Kidney capillary endothelial cell (primary cell): ENCODE measurements at places on chromosomes 16 and 17.

- no peak for DNase-seq
Measured at GRCh38 chr17:40355123-40355803, 9.3 kb downstream of the GJD3 start.

DNA sequence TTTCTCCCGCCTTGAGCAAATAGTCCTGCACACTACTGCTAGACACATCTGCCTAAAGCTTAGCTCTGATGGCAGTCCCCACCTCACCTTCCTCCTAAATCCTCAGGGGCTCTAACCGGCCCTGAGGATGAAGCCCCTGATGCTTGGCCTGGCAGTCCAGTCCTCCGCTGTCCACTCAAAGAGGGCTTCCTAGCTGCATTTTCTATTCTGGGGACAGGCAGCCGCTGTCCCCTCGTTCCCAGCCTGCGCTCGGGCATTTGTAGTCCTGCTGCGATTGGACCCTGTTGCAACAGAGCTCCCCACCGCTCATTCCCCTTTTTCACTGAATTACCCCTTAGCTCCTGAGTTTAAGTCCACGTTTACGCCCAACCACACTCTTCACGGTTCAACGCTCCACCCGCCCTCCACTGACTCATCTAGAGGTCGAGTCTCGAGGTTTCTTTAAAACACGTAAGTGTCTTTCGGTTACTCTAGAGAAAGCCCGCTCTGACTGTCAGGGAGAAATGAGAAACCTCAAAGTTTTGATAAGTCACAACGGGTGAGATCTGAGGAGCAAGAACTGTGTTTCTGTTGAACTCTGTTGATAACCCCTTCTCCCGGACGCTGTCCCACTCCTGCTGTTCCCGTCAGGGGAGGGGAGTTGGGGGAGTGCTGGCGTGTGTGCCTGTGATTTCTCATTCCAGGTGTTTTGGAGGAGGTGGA is 4.5 kb downstream of the CCR7 start:
- DNase-seq, result no peak

GRCh38 chr16:50467943-50468748 is 80.0 kb upstream of the NKD1 start:
- no peak for DNase-seq

DNA sequence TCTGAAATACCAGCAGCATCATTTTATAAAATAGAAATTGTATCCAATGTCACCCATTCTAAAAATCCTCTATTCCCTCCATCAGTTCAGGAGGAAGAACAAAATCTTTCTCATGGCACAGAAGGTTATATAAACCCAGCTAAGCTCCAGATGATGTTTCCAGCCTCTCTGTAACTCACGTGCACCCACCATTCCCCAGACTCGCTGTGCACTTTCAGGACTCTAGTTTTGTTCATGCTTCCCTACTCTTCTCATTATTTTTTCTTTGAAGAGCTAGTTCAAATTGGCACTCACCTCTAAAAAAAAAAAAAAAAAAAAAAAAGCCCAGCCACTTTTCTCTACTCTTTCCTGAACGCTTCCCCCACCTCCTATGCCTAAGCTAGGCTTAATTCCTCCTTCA is 36.0 kb upstream of the SHISA6 start:
- DNase-seq, result no peak

- peak; percentile 38 for DNase-seq
Measured at GRCh38 chr17:44522883-44523671, 19.9 kb upstream of the GPATCH8 start.

GRCh38 chr17:74798239-74798707 is 22.1 kb upstream of the NAT9 start:
- DNase-seq, result peak; percentile 42

DNA sequence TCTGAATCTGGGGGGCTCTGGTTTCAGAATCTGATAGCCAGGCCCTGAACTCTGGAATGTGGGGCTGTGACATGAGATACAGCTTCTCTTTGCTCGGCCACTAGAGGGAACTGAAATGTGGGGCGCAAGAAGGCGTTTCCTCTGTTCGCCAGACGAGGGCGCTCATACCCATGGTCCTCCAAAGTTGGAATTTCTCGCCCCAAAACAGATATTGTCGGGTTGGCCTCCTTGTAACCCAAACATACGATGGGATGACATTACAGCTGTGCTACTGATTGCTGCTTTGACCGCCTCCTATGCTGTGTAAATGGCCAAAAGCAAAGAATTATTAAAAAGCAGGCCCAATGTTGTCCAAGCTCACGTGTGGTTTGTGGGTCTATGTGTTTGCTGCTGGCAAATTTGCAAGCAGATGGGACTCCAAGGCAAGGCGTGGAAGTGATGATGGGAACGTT is 13.1 kb upstream of the MSI2 start:
- peak; percentile 55 for DNase-seq

DNA sequence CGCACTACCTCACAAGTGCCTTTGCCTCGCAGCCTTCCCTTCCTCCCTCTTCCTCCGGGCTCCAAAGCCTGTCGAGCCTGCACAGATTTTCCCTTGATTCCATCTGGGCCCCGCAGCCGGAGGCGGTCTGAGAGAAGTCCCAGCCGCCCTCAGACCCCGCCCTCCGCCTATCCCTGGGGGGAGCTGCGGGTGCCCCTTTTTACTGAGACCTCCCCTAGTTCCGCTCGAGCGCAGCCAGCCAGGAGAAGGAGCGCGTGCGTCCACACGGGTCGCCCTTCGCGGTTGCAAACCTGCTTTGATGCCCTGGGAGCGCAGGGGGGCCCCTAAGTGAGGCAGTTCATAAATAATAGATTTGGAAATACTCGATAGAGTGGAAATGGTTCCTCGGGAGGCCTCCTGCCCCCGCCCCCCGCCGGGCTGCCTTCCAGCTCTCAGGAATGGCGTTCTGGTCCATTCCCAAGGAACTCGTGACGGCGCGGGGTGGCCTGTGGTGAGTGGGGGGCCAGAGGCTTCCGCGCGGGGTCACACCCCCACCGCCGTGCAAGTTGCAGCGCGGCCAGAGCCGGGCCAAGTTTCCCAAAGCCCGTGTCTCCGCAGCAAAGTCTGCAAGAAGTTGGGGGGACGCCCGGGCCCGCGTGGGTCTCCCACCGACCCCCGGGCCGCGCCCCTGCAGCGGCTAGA is 610 bp downstream of the C16orf74 start:
- DNase-seq, result peak; percentile 17

- no peak for DNase-seq
Measured at GRCh38 chr17:63399856-63400255, 46.2 kb downstream of the CYB561 start.

GRCh38 chr17:81000631-81001357 is 9.2 kb downstream of the CHMP6 start:
- no peak for DNase-seq

DNA sequence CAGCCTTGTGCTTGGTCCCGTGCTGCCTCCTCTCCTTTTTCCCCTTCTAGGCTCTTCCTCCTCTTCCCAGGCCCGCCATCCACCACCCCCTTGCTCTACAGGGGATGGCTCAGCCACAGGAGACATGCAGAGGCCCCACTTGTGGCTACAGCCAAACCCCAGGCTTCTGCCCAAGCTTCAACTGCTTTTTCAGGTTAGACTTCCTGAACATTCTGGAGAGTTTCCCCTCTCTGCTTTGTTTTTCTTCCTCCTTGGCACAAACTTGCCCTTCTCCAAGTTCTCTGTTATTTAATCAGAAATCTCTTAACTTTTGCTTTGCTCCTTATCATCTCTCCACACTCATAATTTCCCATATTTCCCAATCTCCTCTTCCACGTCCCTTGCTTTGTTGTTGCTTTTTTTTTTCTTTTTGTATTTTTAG is 18.3 kb upstream of the HAS3 start:
- DNase-seq, result no peak

DNA sequence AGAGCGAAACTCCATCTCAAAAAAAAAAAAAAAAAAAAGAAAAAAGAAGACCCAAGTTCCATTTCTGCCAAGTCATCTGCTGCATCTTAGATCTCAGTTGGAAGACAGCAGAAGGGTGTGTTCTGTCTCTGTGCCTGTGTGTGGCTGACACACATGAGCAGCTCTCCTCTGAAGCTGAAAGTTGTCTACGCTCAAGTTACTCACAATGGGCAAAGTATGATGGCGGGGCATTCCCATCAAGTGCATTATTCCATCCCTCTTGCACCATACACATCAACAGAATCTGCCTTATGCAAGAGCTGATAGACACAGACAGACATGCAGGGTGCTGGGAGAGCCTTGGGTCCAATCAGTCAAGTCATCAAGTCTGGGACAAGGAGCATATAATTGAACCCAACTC is 402.2 kb downstream of the XYLT1 start:
- no peak for DNase-seq

GRCh38 chr16:23061669-23062068 is 87.6 kb downstream of the USP31 start:
- DNase-seq, result no peak

DNA sequence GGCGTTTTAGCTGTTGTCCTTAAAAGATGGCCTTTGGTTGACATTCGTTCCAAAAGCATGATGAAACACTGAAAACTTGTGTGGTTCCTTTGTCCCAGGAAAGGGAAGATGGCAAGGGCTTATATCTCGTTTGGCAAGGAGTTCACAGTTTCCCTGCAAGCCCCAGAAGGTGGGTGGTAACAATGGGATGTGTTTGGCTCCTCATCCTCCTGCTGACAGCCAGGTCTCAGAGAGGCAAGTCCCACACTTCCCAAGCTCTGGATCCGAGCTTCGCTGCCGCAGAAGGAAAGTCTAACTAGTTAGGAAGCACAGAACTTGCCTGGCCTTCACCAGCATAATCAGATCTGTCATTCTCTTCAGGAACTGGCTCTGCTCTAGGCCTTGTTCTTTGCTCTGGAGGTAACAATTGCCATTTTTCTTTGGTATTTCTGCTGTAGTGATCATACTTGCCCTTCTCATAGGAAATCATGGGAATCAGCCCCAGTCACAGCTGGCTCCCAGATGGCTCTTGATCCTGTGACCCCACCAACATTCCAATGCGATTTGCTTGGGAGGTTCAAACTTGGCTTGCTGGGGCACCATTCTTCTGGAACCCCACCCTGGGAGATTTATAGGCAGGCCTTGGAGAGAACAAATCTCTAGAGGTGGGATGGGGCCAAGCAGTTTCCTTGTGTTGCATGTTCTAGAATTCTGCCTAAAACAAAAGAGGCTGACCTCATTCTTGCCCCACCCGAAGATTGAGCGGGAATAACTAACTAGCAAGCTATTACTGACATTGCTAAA is 17.9 kb downstream of the KPNA2 start:
- no peak for DNase-seq

- no peak for DNase-seq
Measured at GRCh38 chr17:40458851-40459482, 15.7 kb downstream of the IGFBP4 start.

- no peak for DNase-seq
Measured at GRCh38 chr17:57135026-57135788, 50.2 kb downstream of the AKAP1 start.

DNA sequence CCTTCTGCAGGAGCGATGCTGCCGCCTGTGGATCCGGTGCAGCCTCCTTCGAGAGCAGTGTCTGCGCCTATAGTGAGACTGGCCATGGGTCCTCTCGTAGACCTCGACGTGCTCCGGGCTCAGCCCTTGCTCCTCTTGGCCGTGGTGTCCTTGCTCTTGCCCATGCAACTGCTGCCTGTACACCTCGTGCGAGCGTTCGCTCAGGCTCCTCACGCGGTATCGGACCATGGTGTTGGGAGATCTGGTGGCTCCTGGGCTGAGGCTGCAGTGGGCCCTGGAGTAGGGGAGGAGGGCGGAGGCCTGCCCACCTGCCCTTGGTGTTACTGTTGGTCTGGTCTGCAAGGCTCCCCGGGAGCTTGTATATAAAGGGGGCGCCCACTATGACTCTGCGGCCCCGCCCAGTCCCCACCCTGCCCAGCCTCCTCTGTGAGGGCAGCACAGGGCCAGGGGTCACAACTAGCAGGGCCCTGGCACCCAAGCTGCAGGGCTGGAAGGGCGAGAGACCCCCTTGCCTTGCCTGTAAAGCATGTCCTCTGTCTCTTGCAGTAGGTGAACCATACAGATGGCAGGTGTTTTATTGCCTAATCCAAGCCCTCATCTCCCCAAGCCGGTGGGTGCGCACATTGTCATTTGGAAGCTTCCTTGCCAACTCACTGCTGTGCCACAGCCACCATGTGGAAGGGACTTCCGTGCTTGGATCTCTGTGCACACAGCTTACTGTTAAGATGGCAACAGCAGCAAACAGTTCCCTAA is at the start of gene PRM2:
PRM2 (minus strand) TSS at position 338 of the 753 bp plus-strand sequence; CDS start at position 228, 110 bp downstream.
- no peak for DNase-seq

GRCh38 chr17:75645501-75645888 is 12.3 kb downstream of the SMIM5 start:
- no peak for DNase-seq

DNA sequence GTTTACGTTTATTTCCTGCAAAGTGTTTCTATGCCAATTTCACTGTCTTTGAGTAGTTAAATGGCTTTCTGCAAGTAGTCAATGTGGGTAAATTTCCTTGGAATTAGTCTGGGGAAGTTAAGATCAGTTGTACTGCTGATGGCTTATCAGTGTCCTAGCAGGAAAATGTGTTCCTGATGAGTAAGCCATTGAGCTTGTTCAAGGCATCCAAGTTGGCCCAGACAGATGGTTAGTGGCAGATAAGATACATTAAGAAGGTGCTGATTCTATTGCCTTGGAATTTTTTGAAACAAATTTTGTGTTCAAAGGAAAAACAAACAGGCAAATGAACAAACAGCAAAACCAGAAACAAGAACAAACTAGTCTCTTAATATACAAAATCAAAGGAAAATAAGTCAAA is 258.4 kb downstream of the MAP2K6 start:
- DNase-seq, result peak; percentile 73

DNA sequence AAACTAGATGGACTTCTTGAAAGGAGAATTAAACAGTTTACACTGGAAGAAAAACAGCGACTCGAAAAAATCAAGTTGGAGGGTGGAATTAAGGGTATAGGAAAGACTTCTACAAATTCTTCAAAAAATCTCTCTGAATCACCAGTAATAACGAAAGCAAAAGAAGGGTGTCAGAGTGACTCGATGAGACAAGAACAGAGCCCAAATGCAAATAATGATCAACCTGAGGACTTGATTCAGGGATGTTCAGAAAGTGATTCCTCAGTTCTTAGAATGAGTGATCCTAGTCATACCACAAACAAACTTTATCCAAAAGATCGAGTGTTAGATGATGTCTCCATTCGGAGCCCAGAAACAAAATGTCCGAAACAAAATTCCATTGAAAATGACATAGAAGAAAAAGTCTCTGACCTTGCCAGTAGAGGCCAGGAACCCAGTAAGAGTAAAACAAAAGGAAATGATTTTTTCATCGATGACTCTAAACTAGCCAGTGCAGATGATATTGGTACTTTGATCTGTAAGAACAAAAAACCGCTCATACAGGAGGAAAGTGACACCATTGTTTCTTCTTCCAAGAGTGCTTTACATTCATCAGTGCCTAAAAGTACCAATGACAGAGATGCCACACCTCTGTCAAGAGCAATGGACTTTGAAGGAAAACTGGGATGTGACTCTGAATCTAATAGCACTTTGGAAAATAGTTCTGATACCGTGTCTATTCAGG is 85.0 kb downstream of the C17orf58 start:
- DNase-seq, result no peak

GRCh38 chr17:27800522-27800921 is at the start of gene NOS2:
TSS of gene NOS2 (minus strand) at chr17:27800529. CDS start at chr17:27798809, 1,720 bp downstream.
- no peak for DNase-seq
